Stimulated activated naive CD8-positive, alpha-beta T cell treated with anti-CD3 and anti-CD28 coated beads, Interleukin-15, Interleukin-2, amounts not matched to agents 100 U/mL and 50 U/mL, for 24 hours (primary cell): ENCODE measurements at places on chromosomes 4 and X.
A peak's percentile ranks its signal among the peaks of the same experiment; 100 is the strongest.

DNA sequence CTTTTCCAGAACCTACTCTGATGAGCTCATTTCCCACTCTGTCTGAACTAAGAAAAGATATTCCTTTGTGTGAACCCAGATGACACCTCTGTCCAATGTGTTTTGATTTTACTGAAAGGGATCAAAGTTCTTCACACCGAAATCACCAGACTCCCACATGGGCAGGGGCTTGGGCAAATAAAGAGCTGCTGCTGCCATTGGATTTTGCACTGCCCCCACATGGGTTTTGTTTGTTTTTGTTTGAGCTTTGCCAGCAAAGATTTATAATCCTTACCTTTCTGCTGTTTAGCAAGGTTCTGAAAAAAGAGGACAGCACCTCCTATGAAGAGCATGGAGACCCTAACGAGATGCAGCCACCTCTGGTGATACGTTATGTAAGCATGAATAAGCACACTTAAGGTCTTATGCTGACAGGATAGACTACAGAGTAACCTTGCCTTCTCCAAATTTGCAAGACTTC is 44.3 kb downstream of the HSD17B13 start:
- no peak for DNase-seq

DNA sequence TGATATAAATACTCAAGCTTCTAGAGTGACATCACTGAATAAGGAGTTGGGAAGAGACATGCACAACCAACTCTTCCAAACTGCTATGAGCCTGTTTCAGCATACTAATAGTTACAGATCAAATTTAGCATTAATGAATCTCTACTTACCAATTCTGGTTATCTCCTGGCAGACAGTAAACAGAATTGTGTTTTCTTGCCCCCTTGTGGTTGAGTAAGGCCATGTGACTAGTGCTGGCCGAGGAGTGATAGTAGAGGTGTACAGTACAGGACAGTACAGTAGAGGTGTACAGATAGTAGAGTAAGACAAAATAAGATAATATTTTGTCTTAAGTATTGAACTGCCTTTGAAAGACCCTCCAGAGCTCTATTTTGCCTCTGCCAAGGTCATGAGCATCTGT is 681.4 kb downstream of the GABRG1 start:
- DNase-seq: no peak

DNA sequence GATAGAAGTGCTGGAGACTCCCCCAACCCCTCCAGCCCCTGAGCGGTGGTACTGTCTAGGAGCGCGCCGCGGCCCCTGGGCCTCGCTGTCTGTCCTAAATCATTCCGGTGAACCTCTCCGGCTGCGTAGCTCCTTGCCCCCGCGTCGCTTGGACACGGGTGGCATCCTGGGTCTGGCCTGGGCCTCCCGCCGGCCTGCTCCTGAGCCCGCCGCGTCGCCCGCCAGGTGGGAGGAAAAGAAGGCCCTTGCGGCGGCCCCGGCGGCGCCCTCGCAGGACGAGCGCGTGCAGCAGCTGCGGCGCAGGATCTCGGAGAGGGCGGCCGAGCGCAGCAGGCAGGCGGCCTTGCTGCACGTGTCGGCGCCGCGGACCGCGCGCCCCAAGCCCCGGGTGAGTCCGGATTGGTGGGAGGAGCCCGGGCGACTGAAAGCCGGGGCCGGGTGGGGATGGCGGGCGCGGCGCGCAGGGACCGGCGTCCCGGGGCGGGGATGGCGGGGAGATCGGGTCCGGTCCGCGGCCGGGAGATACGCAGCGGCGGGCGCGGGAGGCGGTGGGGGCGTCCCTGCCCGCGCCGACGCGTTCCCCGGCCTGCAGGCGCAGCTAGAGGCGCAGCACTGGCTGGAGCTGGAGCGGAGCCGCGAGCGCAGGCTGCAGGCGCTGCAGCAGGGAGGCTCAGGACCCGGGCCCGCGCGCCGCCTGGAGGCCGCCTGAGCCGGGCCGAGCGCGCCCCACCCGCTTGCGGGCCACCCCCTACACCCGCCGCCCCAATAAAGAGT is 6.5 kb upstream of the RNF4 start:
- DNase-seq: peak; percentile 72

GRCh38 chr4:108384544-108384943 is 215.8 kb upstream of the LEF1 start:
- no peak for DNase-seq

DNA sequence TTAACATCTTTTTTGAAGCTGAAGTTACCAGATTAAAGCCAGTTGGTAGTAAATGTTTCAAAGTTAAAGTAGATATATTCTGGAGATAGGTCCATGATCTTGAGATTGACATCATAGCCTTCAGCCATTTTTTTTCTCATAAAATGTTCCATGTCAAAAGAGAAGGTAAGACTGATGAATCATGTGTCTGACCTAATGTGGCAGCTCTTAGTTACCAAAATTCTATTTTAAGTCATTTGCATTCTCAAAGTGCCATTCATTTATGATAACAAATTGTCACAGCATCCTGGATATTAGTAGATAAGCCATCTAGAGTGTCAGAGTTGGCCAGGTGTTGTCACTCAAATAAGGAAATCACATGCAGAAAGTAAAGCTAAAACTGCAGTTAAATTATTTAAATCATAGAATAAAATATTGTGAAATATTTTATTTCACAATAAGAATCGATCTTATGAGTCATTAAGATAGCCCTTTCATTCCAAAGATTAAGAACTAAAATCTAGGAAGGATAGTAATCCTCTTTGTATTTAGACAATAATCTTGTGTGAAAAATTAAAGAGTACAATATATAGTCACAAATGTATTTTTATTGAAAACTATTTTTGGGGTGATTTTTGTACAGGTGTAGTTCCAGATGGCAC is 65.7 kb upstream of the ADAD1 start:
- DNase-seq: no peak

DNA sequence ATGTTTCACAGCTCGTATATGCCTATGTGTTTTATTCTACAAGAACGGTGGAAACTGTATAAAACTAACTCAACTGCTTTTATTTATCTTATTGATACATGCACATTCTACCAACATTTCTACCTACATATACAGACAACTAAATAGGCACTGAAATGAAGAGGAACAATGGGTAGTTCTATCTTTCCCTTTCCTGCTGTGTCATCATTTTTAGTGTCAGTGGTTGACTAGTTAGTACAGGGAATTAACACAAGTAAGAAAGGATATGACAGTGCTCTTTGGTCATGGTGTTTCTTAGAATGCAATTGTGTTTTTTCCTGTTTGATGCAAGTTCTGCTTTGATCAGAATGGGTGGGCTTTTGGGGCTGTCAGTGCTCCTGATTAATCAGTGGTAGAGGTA is 293.8 kb upstream of the CTSO start:
- DNase-seq: no peak

DNA sequence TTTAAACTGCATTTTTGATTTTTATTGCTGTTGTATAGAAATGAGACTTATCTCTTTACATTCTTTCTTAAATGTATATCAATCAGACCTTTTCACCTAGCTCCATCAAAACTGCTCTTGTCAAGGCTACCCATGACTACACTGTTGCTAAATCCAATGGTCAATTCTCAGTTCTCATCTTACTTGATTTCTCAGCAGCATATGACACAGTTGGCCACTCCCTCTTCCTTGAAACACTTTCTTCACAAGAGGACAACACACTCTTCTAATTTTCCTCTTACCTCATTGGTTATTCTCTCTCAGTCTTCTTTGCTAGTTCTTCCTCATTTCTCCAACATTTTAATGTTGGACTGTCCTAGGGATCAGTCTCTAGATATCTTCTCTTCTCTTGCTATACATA is 94.1 kb upstream of the CITED1 start:
- DNase-seq: no peak

GRCh38 chrX:53281963-53282695 is 745 bp upstream of the IQSEC2 start:
- DNase-seq: no peak

GRCh38 chr4:77196866-77197265 is 39.9 kb downstream of the CCNG2 start:
- no peak for DNase-seq

- peak; percentile 3 for DNase-seq
These were observed 855 bp downstream of the GPRASP2 start for GRCh38 chrX:102712981-102713625.

DNA sequence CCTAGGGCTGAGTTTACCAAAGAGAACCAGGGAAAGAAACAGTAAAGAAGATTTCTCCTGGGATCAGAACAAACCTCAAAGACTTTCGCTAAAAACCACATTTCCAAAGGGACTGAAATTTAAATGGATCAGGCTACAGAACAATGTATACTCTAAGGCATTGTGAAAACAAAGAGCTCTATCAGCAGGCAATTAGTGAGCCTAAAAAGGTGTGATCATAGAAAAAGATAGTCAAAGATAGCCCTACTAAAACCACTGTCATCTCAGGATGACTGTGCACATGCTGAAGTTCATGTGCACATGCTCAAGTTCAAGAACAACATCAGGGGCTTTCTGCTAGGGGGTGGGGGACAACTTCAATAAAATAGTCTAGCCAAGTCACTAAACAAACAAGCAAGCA is 12.9 kb upstream of the SMIM10L2A start:
- DNase-seq: no peak

- DNase-seq: no peak
These were observed 67.9 kb downstream of the AFF1 start for GRCh38 chr4:87002682-87003043.

GRCh38 chrX:115425359-115425758 is 135.6 kb upstream of the PLS3 start:
- no peak for DNase-seq

DNA sequence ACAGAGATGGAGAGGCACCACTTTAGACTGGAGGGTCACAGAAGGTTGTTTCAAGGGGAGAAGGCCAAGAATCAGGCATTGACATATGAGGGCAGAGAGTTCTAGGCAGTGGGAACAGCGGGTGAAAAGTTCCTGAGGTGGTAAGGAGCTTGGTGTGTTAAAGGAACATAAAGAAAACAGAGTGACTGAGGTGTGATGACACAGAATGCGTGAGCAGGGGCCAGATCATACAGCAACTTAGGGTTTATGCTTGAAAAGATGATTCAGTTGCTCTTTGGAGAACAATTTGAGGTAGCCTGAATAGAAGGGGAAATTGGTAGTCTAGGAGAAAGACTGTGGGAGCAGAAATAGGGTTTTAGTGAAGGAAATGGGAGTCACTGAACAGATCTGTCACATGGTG is 179.2 kb downstream of the AMELX start:
- no peak for DNase-seq

DNA sequence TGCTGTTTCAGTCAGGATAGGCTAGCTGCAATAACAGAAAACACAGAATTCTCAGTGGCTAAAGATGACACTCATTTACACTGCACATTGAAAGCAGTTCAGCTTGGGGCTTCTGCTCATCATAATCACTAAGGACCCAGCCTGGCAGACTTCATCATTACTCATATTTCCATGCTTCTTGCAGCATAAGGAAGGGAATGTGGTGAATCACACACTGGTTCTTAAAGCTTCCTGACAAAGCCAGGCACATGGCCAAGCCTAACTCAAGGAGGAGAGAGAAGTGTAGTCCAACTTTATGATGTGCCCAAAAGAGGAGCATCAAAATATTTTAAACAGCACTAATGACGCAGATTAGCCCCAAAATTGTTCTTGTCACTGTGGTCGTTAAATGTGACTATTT is 186.5 kb downstream of the BANK1 start:
- no peak for DNase-seq

DNA sequence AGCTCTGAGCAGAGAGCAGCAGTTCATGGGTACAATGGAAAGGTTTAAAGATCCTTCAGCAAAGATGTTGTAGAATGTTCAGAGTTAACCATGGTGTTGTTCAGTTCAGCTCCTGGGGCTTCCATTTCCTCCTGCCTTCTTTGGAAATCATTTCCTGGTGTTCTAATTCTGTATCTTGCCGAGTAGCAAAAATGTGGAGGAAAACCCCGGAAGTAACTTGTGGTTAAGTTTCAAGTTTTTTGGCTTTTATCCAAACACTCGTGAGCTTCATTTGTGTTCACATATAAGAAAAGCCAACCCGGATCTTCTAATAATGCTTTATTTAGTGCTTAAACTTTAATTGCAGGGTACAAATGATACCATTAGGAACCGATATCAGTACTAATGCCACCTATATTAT is 33.6 kb upstream of the ARX start:
- DNase-seq: no peak

DNA sequence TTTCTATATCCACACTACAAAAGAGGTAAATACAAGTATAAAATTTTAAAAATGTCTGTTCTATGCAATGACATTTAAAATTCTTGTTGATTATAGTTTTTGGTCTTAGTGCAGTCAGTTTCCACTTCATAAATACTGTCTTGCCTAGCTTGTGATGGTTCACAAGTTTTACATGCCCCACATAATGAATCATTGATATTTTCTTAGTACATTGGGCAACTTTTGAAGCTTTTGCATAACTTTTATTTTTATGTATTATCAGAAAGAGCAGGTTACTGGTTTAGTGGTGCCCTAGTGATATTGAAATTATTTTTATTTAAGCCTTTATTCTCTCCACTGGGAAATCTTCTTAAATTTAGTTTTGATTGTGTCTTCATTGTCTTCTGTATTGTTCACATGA is 388.0 kb downstream of the CCSER1 start:
- DNase-seq: no peak

GRCh38 chrX:123108513-123109427 is 75.3 kb upstream of the GRIA3 start:
- DNase-seq: no peak

GRCh38 chrX:54695231-54695630 is 102.8 kb downstream of the ITIH6 start:
- no peak for DNase-seq

DNA sequence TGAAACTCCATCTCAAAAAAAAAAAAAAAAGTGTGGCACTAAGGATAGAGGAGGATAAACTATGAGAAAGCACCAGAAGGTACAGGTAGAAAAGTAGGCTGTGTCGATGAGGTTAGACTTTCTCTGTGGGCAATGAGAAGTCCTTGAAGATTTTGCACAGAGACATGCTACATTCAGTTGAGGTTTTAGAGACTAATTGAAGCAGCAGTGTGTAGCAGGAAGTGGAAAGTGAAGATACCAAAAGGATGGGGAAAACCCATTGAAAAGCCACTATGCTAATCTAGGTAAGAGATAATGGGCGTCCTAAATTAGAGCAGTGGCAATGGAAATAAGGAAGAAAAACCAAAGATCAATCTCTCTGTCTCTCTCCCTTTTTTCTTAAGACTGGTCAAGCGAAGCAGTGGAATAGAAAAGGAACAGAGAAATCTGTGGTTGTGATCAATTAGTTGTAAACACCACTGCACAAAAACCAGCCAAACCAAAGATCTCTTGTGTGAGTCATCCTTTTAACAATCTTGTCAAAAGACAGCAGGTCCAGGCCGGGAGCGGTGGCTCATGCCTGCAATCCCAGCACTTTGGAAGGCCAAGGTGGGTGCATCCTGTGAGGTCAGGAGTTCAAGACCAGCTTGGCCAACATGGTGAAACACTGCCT is 3.5 kb downstream of the SPINK2 start:
- peak; percentile 53 for DNase-seq

DNA sequence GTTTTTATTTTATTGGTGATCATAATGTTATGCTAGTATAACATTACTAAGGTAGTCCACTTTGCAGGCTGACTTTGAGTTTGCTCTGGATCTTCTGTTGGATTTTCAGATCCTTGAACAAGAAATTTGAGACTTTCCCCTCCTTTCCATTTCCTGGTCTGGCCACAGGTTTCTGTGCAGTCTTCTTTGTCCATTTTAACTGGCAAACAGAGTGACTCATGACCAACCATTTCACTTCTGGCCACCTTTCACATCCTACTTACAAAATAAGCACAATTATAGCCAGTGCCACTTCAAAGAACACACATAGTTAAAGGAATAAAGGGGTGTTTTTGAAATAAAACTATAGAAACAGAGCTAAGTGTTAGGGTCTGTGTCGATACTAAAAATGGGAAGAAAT is 8.4 kb downstream of the ANK2 start:
- DNase-seq: no peak
